ENCODE measurements at places on chromosomes 3 and 15.
A peak's percentile ranks its signal among the peaks of the same experiment; 100 is the strongest.

DNA sequence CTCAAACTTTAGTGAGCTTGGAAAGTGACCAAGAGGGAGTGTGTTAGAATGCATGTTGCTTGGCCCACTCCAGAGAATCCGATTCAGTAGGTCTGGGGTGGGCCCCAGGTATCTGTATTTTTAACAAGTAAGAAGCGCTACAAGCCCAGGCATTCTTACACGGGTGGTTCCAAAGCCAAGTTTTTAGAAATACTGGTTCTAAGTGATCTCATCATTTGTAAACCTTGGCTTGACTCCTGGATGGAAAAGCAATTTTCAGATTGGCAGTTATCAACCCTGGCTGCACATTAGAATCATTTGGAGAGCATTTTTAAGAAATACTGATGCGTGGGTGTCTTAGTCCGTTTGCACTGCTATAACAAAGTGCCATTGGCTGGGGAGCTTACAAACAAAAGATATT, 27.3 kb upstream of the ST8SIA2 start:
- no peak for DNase-seq

- no peak for DNase-seq
Measured at GRCh38 chr3:162142511-162142910, 645.9 kb downstream of the OTOL1 start.

DNA sequence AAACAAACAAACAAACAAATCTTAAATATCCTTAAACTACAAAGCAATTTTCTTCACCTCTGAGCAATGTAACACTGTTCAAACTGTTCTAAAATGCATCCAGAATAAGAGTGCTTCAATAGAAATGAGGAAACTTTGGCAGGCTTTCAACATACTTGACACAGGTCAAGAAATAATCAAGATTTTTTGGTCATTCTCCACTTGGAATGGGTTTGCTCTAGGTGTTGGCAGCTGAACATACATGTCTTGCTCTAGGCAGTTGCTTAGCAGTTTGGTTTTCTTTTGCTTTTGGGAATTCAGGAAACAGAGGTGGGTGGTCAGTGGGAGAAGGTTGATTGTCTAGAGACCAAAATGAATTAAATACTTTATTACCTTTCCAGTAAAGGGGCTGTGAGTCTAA, 1.4 kb upstream of the LRRC3B start:
- no peak for DNase-seq

- DNase-seq = no peak
Measured at GRCh38 chr3:64827431-64827830, 139.6 kb upstream of the ADAMTS9 start.

DNA sequence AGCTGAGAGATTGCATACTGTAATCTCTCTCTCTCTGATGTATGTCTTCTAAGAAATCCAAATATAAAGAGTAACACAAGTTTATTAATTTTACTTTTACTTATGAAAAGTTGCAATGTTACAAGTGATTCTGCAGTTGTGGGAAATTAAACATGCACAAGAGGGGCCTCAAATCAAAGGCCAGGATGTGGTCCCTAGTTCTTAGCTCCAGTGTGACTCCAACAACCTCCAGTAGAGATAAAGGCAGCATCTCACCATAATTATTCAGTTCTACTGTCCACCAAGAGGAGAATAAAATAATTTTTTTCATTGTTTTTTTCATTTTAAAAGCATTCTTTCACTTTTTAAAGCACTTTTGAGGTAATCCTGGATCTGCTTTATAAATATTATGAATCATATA, 223.3 kb downstream of the RAP2B start:
- DNase-seq = no peak

DNA sequence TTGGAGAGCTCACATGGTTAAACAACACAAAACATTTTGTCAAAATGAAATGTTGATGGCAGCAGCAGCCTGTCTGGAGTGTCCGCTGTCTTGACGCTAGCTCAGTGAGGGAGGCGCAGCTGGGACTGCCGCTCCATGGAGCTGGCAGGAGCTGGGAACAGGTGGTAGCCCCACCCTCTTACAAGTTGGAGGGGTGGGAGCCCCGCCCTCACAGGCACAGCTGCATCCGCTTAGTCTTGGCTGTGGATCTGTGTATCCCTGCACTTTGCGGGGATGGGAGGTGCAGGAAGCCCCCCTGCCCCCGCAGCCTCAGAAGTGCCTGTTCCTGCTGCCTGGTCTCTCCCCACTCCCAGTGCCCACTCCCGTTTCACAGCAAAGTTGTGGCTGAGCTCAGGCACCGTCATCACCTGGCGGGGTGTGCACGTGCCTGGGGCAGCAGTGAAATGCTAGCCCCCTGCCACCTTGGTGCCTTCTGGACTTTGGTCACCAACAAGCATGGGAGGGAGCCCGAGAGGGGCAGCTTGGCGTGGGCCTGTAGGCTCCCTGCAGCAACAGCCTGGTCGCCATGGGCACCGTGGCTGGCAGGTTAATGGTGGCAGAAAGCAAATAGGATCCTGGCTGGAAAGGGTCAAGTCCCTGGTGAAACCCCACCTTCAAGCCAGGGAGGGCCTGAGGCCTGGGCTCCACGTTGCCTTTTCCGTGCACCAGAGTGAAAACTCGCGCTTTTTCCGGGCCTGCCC, 53.8 kb upstream of the CADM2 start:
- peak; percentile 23 for DNase-seq

GRCh38 chr3:183181606-183182005, 19.1 kb upstream of the LAMP3 start:
- DNase-seq = no peak

DNA sequence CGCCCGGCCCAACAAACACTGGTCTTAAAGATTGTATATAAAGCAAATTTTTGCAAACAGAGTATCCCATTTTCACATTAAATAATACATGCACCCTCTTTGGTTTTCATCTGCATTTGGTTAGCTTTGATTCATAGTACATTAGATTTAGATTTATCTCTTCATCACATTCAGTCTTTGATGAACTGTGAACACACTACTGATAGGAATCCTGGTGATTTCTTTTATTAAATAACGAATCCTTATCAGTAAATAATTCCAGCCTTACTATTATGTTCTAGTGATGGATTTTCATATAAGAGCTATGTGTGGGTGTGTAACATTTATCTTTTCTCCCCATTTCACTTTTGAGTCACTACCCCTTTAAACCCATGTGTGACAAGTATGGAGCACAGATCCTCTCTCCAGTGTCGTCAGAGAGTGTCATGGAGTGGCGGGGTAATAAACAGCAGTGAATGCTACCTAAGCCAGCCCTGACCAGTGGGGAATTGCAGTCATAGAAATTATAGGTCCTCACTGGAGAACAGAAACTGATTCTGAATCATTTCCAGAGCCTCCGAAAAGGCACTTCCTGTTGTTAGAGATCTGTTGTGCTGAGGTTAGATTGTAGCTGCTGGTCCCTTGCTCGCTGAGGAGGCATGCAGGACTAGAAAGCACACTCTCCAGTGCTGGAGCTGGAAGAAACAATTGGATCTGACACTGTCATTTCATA, 22.0 kb downstream of the SLC7A14 start:
- no peak for DNase-seq

- DNase-seq = no peak
Measured at GRCh38 chr3:183031826-183032225, 51.5 kb upstream of the DCUN1D1 start.

DNA sequence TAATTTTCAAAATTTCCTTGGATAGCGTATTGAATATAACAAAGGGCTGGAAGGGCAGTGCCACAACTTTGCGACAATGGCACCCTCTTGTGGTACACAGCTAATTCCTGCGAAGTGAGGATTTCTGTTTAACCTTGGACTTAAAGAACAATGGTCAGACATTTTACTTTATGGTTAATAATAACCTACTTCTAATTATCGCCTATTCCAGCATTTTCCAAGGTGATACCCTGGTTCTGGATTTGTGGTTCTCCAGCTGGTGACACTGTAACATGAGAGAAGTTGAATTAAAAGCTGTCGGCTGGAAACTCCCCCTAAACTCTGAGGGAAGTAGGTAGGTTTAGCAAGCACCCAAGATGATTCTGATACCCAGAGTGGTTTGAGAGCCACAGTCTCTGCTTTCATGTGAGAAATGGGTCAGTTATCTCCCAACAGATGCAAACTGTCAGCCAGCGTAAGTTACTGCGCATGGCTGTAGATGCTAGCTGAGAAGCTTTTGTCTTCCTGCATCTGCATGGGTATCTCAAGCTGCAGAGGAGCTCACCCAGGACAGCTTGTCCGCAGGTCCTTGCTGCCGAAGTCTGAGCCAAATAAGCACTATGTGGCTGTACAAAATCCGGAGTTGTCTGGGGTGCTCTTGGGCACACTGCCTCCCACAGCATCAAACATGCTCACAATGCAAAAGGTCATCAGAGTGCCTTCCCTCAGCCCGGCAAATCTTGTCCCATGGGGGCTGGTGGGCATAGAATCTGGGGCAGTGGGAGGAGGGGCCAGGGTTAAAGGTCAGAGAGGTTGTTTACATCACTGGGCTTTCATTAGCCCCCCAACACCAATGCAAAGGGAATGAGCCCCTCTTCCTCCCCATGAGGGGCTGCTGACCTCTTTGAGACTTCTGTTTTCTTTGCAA, 6.6 kb upstream of the CHSY1 start:
- DNase-seq = peak; percentile 75

DNA sequence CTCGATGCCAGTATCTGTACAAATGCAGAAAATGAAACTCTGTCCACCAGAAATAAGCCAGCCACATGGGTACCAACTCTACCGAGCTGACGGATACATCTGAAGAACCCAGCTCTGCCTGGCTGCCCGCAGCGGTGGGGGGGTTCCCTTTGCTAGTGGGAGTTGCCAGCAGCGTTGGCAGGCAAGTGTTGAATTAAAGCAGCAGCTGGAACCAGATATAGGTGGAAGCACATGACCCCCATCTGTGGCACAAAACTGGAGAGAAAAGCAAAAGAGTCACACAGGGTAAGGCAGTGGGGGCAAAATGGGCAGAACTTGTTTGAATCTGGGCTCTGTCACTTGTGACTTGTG, 17.9 kb downstream of the CRYGS start:
- no peak for DNase-seq

DNA sequence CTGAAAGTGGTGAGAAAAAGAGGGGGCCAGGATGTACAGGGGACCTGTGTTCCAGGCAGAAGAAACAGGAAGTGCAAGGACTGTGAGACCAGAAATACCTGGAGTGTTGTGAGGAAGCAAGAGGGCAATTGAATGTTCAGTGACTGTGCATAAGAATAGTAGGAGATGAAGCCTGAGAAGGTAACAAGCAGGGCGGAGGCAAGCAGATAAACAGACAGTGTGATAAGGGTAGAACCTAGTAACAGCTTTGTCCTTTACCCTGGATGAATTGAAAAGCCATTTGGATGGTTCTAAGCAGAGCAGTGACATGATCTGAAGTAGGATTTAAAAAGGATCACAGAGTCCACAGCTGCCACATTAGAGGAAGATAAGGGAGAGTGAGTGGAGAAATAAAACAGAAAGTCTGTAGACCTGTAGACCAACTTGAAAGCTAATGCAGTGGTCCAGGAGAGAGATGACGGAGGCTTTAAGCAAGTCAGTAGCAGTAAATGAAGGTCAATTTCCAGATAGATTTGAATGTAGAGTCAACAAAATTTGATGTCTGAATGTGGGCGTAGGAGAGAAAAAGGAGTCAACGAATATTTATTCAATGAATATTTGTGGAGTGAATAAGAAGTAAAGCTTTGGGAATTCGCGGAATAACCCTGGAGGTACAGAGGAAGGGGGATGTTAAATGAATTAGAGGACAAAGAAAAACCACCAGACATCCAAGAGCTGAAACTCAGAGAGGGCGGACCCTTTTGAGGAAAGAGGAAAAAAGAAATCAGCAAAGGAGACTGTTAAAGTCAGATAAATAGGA, 4.2 kb upstream of the PLOD2 start:
- no peak for DNase-seq

DNA sequence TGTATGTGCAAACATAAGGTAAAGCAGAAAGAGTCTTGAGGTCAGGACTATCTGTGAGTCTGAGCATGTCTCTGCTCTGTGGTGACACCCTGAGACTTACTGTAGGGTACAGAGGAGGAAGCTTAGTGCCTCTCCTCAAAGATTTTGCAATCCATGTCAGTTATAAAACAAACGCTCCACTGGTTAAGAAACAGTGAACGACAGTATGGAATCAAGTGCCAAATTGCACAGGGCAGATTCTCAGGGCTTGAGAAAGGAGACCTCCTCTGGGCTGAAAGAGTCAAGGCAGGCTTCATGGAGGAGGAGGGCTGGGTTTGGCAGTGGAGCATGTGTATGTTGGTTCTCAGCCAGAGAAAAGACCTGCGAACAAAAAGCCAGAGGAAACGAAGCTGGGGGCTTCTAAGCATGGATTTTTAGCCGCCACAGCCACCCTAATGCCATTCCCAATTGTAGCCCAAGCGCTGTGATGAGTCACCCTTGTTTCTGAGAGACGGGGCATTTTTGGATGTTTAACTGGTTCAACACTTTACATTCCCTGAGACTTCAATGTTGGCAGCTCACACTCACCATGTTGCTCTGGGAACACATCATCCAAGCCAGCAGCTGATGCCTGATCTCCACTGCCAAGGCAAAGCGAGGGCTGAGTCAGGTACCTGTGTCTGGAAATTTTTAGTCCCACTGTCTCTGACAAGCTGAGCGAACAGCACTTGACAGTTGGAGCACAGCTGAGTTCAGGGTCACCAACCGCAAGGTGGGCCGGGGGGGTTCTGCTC, 3.4 kb upstream of the DGKG start:
- DNase-seq = no peak

DNA sequence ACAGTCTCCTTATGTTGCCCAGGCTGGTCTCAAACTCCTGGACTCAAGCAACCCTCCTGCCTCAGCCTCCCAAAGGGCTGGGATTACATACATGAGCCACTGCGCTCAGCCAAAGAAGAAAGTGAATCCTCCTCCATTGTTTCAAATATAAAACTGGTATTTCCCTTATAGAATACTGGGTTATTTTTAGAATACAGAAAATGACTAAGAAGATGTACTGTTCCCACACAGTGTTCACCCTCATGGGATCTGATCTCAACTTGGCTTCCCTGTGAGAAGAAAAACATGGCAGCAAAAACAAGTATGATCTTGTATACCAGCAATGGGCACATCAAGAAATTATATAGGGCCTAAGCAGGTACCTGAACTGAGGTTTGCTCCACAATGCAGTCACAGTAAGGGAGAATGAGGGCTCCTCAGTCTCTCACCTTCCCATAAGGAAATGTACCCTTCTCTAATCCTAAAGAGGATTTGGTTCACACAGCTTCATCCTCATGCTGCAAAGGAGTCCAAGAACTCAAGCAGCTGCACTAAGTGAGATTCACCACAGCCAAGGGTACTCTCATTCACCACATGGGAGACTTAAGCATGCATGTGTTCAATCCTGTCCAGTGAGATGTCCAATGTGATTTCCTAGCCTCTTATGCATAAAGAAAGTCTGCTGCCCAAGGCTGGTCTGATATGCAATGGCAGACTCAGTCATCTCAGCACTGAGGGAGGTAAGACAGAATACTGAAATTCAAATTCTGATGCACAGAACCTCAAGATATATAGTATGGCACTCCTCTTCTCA, 25.8 kb downstream of the USP4 start:
- no peak for DNase-seq

GRCh38 chr15:92001307-92001706, 147.8 kb downstream of the SLCO3A1 start:
- DNase-seq = no peak

DNA sequence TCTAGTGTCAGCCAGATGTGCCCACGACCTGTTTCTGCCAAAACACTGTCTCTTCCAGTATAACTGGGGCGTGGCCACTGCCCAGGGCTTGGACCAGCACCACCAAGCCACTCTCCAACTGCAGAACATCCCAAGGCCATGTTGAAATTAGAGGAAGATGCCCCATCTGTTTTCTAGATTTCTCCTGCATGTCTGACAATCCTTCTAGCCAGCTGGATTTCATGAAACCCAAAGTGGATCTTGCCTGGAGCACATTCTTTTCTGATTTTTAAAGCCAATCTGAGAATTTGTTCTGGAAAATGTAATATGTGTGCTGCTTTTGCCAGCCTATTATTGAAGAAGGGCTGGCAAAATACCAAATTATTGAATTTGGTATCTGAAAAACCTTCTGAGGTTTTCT, 182.5 kb downstream of the SLCO3A1 start:
- DNase-seq = no peak
